GM13977 (cell line): ENCODE measurements at places on chromosomes 2 and 18.

- no peak for DNase-seq
These were observed 34.6 kb upstream of the SP9 start for GRCh38 chr2:174300114-174300513.

DNA sequence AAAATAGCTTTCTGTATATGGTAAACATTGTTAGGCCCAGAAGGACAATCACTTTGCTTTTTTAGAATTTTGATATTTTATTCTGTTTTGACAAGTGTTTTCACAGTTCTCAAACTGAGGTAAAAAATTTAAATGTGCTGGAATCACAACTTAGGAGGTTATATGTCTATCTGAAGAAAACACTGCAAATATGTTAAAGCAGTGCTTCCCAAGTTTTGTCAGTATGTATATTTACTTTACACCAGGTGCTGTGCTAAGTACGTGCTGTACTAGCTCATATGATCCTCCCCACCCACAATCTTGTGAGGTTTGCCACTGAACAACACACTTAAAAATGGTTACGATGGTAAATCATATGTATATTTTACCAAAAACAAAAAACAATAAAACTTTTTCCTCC lies 124.2 kb downstream of the CABYR start:
- DNase-seq, result no peak

DNA sequence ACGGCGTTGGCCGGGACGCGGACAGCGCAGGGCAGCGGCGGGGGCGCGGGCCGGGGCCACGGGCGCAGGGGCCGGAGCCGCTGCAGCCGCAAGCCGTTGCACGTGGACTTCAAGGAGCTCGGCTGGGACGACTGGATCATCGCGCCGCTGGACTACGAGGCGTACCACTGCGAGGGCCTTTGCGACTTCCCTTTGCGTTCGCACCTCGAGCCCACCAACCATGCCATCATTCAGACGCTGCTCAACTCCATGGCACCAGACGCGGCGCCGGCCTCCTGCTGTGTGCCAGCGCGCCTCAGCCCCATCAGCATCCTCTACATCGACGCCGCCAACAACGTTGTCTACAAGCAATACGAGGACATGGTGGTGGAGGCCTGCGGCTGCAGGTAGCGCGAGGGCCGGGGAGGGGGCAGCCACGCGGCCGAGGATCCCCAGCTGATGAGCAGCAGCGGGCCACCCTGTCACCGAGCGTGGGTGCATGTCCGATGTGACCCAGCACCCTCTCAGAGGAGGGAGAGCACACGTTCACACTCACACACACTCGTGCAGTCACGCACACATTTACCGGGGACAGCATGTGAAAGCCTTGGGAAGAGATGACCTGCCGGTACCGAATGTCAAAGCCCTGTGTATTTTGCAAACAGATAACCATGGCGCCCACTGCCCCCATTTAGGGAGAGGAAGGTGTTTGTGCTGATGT lies 4.2 kb downstream of the GDF7 start:
- peak; percentile 23 for DNase-seq

DNA sequence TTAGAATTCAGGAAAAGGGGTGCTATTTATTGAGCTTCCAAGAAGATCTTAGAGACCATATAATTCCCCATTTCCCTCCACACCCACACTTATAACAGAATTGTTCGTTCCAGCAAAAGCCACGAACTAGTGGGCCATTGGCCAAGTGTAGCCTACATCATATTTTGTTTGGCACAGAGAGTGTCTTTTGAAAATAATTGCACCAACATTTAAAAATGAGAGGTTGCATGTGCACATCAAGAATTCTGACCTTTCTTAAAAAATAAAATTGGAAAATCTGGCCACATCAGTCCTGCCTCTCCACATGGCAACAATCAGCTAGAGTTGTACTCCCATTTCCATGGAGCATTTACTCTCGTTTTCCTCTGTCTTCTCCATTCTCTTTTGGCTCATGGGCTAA lies 655.5 kb upstream of the FANCL start:
- no peak for DNase-seq

- DNase-seq, result peak; percentile 53
These were observed 19.2 kb upstream of the PKDCC start for GRCh38 chr2:42028571-42029148.

DNA sequence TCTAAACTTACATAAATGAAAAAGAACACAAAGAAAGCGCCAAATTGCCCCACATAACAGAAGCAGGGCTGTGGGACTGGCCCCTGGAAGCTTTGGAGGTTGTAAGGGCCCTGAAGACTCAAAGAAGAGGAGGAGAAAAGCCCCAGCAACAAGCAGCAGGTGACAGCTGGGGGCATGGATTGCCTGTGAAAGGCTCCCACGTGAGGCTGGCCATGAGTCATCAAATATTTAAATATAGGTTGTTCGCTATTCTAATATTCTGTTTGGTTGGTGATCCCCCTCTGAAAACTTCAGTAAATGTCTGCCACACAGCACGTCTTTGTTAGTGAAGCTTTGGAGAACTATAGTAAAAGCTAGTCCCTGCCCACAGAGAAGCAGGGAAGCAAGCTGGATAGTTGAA lies 132.4 kb downstream of the MREG start:
- DNase-seq, result peak; percentile 44

- DNase-seq, result no peak
These were observed 49.2 kb downstream of the CRIM1 start for GRCh38 chr2:36404754-36405153.

DNA sequence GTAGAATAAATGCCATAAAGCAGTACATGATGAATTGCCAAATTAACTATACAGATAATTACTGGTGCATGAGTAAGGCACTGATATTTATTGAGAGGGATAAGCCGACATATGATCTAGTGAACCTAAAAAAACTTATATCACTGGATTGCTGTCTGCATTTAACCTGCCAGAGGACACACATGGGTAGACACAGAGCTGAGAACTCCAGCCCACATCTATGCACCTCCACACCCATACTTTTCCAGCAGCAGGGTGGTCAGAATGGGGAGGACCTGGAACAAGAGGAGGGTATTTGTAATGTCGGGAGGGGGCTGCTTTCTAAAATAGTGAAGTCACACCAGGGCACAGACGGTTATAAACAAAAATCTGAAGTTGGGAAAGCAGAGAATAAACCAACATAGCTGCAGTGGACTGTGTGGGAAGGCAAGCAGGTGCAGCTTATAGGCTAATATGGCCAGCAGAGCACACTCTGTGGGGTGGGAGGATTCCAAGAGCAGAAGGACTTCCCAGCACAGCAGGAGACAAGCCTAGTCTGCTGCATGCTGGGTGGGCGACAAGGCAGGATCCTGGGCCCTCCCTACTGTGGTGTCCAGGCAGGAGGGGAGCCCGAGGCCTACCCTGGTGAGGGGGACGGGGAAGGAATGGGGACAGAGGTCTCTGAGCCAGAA lies 17.2 kb downstream of the ST3GAL5 start:
- no peak for DNase-seq

GRCh38 chr2:8993196-8993901 lies 10.1 kb downstream of the MBOAT2 start:
- no peak for DNase-seq

DNA sequence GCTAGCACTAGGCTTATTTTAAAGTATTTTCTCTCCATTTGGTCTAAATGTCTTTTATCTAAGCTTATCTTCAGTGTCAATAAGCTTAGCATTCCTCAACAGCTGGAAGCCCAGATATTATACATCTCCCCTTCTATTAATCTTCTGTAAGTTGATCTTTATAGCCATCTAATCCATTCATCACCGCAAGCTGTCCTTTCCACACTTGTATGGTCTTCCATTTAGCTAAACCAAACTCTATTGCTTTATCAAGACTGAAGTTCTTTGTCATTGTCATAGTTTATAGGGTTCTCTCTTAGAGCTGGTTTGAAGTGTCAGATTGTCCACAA lies 101.3 kb upstream of the GPR45 start:
- no peak for DNase-seq

DNA sequence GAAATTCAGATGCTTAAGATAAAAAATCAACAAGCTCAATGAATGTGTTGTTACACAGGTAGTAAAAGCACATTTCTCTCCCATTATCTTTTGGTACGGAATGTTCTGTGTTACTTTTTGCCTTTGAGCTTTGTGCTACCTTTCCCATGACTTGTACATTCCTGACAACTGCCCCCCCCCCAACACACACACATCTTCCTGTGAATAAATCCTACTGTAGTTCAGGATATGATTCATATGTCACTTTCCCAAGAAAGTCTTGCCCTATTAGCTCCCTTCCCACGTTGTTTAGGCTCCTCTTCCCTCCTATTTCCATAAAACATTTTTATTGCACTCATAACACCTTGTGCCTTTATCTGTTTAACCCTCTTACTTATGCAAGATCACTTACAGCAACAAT lies 442.6 kb upstream of the LRATD1 start:
- DNase-seq, result no peak

GRCh38 chr18:50360611-50361010 lies 14.2 kb upstream of the SKA1 start:
- no peak for DNase-seq

GRCh38 chr2:25030702-25031101 lies 11.2 kb upstream of the EFR3B start:
- no peak for DNase-seq

DNA sequence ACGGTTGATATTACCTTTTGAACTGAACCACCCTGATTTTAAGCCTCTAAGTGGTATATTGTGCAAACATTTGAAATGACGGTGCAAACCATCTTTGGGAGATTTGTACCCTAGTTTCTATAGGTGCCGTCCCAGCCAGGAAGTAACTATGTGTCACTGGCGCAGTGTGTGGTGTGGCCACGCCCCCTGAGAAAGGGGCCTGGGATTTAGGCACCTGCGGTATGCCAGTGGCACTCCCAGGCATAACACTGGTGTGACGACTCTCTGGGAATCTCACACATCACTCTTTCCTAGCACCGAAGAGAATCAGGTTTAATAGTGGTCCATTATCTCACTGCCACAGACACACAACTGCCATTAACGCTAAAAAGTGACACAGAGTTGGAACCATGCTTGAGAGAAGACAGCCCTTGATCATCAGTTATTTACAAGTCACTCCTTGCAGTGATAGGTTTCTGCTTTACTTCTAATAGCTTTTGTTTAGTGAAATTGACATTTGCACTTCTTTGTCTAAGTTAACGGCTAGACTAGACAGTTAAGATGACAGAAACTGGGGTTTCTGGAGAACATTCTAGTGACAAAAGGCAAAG lies 11.1 kb downstream of the AQP4 start:
- DNase-seq, result no peak

DNA sequence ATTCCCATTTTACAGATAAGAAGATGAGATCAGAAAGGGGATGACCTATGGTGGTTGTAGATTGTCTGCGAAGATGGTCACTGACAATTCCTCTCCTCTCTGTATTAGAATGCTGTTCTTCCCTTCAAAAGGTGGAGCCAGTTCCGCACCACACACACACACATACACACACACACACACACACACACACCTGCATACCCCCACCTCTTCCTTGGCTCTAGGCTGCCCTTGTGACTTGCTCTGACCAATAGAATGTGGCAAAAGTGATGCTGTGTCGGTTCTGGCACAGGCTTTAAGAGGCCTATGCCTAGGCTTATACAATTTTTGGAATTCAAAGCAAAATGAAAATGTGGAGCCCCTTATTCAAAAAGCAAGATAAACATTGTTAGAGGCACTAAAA lies 88.0 kb downstream of the ZFP36L2 start:
- DNase-seq, result no peak

GRCh38 chr2:139798391-139798790 lies 1018.2 kb upstream of the NXPH2 start:
- no peak for DNase-seq

DNA sequence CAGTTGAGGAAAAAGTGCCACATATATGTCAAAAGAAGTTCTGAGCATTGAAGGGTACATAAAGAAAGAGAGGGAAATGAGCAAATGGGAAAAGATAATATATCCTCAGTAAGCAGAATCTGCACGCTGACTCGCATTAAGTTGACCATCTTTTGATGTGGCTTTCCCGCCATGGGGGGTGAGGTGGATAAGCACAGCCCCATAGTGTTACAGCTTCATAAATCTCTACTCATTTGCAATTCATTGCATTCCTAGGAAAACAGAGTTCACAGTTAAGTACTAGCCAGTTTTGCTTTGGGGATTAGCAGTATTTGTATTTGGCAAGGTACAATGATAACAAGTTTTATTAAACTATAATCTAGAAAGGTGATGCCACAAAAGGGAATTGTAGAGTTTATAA lies 814.2 kb downstream of the LRP1B start:
- DNase-seq, result no peak

DNA sequence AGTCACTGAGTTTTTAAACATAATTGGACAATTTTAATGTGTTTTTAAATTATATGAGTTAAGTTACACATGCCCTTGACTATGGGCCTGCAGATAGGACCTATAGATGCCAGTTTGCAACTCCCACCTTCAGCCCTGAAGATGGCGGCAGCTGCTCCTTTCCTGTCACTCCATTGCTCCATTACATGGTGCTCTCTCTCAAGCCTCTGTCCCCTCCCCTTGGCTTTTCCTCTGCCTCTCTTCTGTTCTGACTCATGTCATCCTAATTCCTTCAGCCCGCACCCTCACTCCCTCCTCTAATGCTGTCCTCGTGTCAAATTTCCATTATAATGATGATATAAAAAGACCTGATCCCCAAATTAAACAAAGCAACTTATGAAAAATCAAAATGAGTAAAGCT lies 133.7 kb upstream of the HNRNPA3 start:
- DNase-seq, result no peak

GRCh38 chr2:209253544-209253943 lies 170.3 kb upstream of the MAP2 start:
- no peak for DNase-seq

DNA sequence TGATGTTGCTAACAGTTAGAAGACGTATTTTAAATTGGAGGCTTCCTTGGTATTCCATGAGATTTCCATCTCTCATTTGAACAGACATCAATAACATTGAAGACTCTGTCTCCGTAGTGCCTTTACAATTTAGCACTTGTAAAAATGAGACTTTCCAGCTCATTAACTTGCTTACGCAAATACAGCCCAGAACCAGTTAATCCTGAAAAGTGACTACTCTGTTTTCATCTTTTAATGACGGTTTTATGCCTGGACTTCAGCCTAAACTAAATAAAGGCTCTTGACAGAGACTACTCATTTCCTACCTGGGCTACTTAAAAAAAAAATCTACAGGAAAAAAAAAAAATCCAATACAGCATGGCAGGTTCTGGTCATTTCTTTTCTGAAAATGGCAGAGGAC lies 148.6 kb downstream of the LRATD1 start:
- DNase-seq, result no peak

DNA sequence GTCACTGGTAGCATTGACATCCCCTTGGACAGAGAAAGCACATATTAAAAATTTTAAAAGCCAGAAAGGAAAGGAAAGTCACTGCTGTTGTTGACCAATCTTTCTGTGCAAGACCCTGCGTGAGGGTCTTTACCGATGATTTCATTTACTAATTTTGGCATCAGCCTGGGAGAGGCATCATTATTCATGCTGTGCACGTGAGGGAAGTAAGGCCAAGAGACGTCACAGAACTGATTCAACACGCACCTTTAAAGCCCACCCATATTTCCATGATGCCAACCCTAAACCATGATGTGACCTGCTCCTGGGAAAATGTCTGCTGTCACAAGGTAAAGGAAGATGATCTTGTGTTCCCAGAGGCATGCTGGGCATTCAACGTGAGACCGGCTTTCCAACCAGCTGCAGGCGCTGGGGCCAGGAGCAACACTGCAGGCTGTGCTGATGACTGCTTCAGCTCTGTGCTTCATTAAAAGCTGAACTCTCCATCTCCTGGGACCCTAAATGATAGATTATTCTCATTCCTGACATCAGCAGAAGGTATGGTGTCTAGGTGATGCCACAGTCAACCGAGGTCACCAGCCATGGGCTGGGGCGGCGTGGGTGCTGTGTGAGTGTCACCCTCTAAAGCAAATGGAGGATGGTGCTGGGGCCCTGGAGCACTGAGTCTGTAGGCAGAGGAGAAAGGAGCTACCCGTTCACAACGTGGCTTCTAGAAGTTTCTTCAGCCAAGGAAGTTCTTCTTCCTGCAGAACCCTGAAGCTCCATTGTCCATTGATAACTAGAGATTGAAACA lies 53.9 kb downstream of the TMEM18 start:
- no peak for DNase-seq
